ENCODE measurements at places on chromosomes 1 and 21.
A peak's percentile ranks its signal among the peaks of the same experiment; 100 is the strongest.

DNA sequence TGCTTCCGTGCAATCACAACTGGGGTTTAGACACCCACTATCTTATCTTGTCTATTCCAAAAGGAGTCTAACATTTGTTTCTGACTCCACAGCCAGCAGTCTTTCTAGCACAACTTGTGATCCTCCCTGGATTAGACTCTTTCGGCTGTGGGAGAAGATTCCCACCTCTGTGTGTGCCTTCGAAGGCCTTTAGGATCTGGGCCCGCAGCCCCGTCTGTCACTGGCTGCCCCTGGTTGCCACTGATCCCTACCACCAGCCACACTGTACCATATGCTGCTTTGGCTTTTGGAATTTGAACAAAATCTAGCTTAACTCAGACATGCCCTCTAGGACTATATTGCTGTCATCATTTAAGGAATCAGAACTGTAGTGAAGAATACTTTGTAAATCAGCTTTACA is 18.0 kb downstream of the NTPCR start:
- DNase-seq, result no peak

DNA sequence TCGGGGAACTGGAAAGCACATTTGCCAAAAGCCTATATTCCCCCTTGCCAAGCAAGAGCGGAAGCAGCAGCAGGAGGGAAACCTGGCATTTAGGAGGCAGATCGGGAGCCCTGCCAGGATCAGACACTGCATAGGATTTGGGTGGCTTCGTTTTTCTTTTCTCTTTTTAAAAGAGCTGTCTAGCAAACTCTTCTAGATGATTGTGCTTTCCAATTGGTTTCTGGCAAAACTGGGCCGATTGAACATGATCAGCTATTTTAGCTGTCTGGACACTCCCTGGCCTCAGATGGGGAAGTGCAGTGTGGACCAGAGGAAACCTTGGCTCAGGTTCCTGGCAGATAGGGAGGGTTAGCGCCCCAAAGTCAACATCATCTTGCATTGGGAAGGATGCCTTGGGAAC is 414.0 kb upstream of the KAZN start:
- no peak for DNase-seq

GRCh38 chr1:10440305-10440704 is 9.5 kb upstream of the CORT start:
- DNase-seq, result no peak

DNA sequence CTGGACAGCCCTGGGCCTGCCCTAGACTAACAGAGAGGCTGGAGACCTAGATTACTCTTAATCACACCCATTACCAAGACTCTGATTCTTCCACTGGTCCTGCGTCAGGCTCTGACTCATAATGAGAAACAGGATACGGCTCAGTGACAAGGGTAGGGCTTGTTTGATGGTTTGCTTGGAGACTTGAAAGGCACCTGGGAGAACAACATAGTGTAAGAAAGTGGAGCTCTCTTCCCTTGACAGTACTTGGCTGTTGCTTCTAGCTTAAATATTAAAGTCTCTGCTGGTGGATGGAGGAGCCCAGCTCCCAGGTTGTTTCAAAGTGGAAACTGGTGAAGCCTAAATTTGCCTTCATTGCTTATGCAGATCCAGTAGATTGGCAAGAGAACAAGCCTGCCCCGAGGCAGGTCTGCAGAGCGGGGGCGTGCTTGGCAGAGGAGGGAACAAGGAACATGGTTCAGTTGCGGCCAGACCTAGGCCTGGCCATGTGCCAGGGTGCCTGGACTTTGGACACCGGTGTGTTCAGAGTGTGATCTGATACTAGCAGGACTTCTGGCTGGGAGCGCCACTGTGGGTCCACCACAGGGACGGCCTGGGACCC is 480.6 kb downstream of the CAMTA1 start:
- DNase-seq, result peak; percentile 71

DNA sequence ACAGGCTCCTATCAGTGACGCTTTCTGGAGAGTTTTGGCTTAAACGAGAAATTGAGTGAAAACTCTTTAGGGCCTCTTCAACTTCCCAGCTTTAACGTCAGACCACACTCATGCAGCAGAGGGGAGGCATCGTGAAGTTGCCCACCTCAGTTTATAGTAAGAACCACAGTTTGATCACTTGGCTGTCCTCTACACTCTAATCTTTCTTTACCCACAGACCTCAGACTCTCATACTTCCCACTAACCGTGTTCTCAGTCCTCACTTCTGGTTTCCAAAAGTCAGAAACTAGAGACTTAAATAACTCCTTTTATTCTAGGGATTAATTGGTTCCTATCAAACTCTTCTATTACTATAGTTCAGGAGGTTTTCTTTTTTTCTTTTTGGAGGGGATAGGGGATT is 302.2 kb downstream of the NTNG1 start:
- DNase-seq, result no peak

GRCh38 chr1:10105484-10105883 is 72.7 kb downstream of the UBE4B start:
- no peak for DNase-seq

DNA sequence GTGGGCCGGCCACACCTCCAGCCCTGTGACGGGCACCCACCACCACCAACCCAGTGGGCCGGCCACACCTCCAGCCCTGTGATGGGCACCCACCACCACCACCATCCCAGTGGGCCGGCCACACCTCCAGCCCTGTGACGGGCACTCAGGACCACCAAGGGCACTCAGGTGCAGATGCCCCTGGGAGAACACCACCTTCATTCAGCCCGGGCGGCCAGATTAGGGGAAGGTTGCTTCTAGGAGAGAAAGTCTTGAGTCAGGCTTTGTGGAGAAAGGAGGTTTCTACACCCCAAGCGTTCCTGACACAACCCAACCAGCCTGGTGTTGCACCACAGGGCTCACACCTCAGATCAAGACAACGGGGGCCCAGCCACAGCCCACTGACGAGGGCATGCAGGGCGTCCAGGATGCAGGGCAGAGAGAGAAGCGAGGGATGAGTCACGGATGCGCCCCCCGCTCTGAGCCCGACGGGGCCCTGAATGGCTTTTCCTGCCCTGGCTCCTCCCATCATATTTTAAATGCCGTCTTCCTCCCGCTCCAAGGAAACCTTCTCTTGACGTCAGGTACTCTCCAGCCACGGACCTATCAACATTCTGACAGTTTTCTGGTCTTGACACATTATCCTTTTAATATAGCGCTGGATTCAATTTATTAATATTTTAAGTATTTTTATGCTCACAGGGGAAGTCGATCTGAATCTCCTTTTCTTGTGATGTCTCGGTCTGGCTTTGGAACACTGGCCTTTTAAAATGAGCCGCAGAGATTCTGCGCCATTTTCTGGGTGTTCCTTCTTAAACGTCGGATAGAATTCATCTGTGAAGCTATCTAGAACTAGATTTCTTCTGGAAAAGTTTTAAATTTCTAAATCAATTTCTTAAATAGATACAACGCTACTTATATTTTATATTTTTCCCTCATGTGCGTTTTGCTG is 631 bp upstream of the SPATC1L start:
- peak; percentile 56 for DNase-seq

DNA sequence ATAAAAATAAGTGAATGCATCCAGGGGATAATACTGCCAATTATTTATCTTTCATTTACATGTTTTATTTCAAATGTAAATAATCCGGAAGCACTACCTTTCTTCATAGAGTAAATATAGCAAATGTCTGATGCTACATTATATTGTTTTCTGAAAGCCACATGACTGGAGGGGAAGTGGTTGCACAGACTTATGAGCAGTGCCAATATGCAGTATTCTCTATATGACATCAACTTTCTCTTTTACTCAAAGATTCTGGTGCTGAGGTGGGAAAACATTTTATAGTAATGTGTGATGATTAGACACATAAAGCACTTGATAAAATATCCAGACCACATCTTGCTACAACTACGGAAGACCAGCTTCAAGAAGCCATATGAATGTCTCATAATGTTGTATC is 314.7 kb downstream of the NEGR1 start:
- no peak for DNase-seq

DNA sequence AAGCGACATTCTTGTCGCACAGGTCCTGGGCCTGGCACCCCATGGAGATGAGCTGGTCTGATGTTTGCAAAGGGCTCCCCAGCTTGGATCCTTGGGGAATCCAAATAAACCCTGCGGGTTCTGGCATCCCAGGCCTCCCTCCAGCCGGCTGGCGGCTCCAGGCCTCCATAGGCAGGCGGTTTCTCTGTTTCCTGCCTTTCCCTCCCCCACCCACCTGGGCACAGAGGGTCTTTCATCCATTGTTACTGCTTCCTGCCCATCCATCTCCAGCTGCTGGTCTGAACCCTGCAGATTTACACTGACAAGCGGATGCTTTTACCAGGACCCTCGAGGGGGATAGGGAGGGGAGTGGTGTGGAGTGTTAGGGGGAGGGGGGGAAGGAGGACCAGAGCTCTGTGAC is 39.1 kb upstream of the ID3 start:
- DNase-seq, result no peak

- DNase-seq, result no peak
Observed at GRCh38 chr1:180507795-180508724, 5.7 kb upstream of the ACBD6 start.

GRCh38 chr1:201061049-201061448 is 37.5 kb upstream of the KIF21B start:
- no peak for DNase-seq

DNA sequence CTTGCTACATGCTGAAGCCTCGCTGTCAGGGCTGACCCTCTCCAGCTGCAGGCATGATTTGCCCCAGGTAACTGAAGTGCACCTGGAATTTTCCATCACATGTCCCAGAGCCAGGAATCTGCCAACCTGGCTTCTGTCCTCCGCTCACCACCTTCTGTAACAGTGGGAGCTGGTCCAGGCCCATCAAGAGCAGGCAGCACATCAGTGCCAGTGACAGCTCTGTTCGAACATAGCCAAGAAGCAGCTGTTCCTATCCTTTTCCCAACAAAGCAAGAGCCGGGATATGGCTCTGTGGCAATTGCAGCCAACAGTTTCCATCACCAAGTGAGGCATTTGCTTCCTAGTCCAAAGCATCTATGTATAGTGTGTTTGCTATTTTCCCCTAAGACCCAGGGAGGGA is 42.2 kb upstream of the KANK4 start:
- no peak for DNase-seq

GRCh38 chr1:248918131-248918530 is 12.1 kb downstream of the PGBD2 start:
- no peak for DNase-seq

DNA sequence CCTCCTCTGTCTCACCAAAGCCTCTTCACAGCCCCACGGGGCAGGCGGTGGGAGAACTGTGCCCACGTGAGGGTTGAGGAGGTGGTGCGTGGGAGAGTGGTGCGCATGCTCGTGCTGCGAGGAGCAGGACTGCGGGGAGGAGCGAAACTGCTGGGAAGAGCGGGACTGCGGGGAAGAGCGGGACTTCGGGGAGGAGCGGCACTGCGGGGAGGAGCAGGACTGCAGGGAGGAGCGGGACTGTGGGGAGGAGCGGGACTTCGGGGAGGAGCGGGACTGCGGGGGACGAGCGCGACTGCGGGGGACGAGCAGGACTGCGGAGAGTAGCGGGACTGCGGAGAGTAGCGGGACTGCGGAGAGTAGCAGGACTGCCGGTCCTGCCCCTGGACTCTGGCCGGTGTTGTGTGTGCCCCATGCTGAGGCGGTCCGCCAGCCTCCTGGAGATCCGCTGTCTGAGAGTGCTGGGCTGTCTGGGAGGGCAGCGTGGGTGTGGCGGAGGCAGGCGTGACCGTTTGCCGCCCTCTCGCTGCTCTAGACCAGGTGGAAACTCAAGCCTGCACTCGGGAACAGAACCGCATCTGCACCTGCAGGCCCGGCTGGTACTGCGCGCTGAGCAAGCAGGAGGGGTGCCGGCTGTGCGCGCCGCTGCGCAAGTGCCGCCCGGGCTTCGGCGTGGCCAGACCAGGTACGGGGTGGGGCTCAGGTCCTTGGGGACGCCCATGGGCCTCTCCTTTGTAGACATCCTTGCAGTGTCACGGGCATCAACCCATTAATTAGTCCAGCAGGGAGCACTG is 24.6 kb downstream of the TNFRSF1B start:
- no peak for DNase-seq

DNA sequence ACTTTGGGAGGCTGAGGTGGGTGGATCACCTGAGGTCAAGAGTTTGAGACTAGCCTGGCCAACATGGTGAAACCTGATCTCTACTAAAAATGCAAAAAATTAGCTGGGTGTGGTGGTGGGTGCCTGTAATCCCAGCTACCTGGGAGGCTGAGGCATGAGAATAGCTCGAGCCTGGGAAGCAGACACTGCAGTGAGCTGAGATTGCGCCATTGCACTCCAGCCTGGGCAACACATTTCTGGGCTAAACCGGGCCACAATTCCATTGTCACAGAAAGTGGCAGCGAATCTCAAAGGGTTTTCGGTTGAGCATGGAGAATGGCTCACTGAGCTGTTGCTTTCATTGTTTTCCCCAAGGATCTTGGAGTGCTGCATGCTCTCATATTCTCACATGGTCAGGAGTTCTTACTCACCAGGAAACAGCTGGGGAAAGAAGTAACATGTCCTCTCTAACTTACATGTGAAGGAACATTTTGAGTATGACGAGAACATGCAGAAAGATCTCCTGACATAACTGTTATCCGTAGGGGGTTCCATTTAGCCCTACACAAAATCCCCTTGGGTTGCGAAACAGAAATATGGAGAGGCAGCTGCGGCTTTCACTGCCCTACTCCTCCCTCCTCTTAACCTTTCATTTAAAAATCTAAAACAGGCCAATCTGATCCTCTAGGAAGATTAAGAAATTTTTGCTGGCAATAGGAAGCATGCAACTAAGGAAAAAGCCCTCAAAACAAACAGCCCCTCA is 341.1 kb downstream of the PCP4 start:
- DNase-seq, result peak; percentile 43

DNA sequence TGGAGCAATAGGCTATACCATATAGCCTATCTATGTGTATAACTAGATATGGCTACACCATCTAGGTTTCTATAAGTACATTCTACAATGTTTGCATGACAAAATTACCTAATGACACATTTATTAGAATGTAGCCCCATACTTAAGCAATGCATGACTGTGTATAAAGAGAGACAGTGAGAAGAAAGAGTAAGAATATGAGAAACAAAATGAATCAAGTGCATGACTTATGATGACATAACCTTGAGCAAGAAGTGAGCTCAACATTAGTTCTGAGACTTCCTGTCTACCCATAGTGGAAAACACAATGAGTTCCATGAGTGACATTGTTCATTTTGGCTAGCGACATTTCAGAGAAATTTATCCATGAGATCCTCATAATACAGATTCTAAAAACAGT is 10.1 kb downstream of the SLC44A5 start:
- no peak for DNase-seq

- no peak for DNase-seq
Observed at GRCh38 chr1:45815667-45816458, 12.5 kb downstream of the MAST2 start.

GRCh38 chr21:45916011-45916840 is 65.3 kb upstream of the COL6A1 start:
- DNase-seq, result no peak

DNA sequence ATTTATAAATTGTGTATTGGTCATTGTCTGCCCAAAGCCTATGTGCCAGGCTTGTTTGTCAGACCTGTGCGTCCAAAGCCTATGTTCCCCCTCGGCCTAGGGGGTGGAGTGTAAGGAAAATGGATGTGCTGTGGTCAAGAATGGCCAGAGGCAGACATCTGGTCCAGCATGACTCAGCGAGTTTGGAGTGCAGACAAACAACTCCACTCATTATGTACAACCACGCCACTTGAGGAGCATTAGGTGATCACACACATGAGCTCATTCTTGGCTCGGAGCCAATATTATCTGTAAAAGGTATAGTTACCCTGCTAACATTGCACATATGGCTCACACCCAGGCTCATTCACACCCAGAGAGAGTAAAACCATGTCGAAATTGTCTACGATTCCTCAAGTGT is 1047.6 kb upstream of the ADGRL4 start:
- DNase-seq, result peak; percentile 83
